ENCODE measurements at places on chromosomes 1 and 21. TPM values are rescaled to one million over a fixed set of nuclear protein-coding genes. Genes with fewer than 3 reads are reported as not detected.

The HCN3 gene
- total RNA-seq = 0.95 TPM

The CFHR4 gene
- total RNA-seq = not detected

The FGR gene
- 0.09 TPM for total RNA-seq

The PDC gene
- total RNA-seq = not detected

The SPOCD1 gene
- total RNA-seq = 17.4 TPM

The SLC45A3 gene
- 0.94 TPM for total RNA-seq

The OR2L2 gene
- not detected for total RNA-seq

The OR2L13 gene
- total RNA-seq = not detected

The MTMR11 gene
- 9.1 TPM for total RNA-seq
